ENCODE measurements at places on chromosomes 1 and 21.
A peak's percentile ranks its signal among the peaks of the same experiment; 100 is the strongest.

- DNase-seq, result peak; percentile 38
Measured at GRCh38 chr1:54249819-54250435, 50.0 kb downstream of the MRPL37 start.

DNA sequence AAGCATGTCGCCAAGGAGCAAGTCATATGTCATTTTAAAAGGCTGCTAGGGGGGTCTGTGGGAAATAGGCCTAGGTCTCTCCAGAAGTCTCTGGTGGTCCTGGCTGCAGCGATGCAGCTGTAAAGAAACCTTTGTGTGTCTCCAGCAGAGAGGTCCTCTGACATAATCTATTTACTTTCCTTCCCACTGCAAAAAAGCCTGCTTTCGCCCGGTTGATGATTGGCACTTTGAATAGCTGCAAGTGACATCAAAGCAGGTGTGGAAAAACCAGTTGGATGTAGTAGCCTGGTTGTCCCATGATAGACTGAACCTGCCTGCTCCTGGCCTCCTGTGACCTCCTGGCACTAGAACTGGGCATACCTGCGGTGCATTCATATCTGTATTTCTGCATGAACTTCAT is 13.8 kb downstream of the RASSF5 start:
- no peak for DNase-seq

DNA sequence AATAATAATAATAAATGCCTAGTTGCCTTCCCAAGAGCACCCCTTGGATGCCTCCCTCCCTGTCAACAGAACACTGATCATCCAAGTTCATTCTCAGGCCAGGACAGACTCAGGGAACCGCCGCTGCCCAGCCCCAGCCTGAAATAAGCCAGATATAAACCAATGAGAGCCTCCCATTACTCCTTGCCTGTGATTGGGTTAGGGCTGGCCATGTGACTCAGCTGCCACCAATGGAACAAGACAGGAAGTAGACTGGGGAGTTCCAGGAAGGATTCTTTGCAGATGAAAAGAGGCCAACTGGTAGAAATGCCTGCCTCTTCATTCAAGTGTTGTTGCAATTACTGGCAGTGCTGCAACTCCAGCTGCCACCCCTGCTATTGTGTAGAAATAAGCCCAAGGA is 146.4 kb upstream of the TIAM1 start:
- peak; percentile 19 for DNase-seq

- no peak for DNase-seq
Measured at GRCh38 chr1:43566382-43567044, 35.8 kb downstream of the PTPRF start.

GRCh38 chr1:56080123-56080522 is 499.2 kb downstream of the PLPP3 start:
- DNase-seq, result peak; percentile 44

- no peak for DNase-seq
Measured at GRCh38 chr1:220527279-220527907, 543 bp upstream of the MARK1 start.

DNA sequence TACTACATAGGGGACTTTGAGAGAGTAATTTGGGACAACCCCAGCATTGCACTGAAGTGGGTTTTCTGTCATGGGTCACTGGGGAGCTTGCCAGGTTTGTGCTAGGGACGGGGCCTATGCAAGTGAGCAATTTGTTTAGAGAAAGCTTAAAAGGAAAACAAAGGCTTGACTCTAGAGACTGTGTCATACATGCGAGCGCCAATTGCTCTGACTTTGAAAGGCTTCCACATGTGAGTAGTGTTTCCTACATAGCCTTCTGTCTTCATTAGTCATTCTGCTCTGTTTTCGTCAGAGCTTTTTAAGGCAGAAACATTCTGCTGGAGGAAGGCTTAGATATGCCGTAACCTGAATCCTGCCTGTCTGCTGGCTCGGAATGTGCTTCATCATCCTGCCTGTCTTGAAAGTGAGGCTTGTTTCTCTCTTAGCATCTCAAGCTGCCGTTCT is 28.4 kb downstream of the TRIM45 start:
- DNase-seq, result peak; percentile 87

All from RWPE1 (cell line).